ENCODE measurements at places on chromosomes 1 and 21.

DNA sequence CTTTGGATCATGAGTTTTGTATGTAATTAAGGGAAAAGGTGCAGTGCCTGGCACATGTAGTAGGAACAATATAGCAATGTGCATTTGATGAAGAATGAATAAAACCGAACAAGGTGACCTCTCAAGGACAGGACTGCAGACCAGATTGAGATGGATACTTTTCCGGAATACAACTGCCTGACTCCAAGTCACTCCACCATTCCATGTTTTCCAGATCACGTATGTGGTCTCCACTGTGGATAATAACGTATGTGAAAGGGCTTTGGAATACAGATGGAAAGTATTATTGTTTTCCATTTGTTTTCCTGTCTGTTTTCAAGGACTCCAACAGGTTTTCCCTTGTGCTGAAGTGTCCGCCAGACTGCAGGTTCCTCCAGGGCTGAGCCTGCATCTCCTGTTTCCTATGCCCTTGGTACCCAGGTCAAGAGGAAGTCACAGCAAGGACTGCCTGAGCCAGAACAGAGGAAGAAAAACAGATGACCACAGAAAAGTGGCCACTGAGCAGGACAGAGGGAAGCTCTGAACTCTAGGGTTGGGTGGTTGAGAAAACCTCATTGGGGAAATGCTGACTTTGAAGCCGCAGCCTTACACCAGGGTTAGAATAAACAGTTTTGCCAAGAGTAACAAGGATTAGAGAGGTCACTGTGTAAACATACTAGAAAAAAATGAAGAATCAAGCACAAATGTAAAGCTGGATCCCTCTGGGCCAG, 4.0 kb downstream of the CFAP45 start:
- DNase-seq: peak; percentile 32

DNA sequence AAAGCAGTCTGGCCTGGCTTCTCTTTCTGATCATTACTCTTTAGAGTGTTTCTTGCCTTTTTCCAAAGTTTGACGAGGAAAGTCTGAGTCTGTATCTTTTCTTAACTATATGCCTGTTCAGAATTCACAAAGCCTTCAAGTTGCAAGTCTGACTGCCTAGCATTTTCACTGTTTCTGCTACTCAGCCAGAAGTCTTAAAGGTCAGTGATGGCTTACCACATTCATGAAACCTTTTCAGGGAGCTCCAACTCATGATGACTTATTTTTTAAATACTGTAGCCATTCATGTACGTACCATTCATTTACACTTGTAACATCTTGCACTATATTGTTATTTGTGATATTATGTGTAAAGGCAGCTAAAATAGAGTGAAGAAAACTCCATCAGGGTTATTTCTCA, 58.2 kb downstream of the TNFSF4 start:
- no peak for DNase-seq

GRCh38 chr1:192418552-192419285, 101.9 kb downstream of the RGS21 start:
- peak; percentile 46 for DNase-seq

GRCh38 chr1:11516961-11517635, 38.1 kb downstream of the DISP3 start:
- DNase-seq: no peak

DNA sequence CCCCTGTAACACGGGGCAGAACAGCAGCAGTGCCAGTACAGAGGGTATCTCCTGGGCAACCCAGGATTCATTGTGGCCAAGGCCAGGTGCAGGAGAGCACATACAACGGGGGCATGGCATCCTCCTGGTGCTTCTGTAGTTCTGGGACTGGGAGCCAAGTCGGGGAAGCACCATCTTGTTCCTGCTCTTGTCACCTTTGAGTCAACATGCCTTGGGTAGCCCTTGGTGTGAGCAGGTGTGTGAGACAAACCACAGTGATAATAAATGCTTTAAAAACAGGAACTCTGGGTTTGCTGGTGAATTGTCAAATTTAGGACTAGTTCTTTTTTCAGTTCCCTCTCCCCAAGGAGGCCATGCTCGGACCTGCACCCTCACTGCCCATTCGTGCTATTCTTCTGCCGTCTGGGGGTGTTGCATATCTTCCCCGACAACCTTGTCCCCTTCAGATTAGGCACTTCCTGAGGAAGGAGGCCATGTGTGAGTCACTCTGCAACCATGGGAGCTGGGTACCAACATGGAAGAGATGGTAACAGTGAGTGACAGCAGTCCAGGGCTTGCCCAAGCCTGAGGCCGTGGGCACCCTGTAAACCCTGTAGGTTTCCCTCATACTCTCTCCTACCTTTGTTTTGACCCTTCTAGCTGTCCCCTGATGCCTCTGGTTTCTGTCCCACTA, 150.2 kb downstream of the GRIK3 start:
- no peak for DNase-seq

GRCh38 chr1:10623686-10624145, 149.0 kb downstream of the PEX14 start:
- DNase-seq: no peak

DNA sequence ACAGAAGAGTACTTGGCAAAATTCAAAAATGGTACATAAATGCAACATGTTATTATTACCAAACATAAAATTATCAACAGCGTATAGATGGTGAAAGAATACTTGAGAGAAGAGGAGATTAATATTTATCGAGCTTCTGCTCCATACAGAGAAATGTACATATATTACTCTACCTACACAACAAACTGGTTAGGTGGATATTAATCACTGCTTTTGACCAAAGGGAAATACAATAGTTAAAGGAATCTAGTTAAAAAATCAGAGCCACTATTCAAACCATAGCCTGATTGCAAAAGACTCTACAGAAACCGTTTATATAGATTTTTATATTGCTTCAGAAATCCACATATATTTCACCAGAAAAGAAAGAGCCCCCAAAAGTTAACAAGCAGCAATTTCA, 379.3 kb upstream of the PRMT6 start:
- DNase-seq: no peak

- no peak for DNase-seq
These were observed 64.6 kb upstream of the GPR153 start for GRCh38 chr1:6325482-6325881.

GRCh38 chr21:37095821-37096220, 22.8 kb downstream of the TTC3 start:
- no peak for DNase-seq

DNA sequence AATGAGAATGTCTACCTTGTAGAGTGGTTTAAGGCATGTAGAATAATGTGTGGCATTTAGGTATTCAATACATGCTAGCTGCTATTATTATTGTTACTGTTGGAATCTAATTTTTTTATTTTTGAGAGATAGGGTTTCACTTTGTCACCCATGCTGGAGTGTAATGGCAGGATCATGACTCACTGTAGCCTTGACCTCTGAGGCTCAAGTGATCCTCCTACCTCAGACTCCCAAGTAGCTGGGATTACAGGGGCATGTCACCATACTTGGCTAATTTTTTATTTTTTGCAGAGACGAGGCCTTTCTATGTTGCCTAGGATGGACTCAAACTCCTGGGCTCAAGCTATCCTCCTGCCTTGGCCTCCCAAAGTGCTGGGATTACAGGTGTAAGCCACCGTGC, 61.9 kb downstream of the EPB41 start:
- DNase-seq: no peak

DNA sequence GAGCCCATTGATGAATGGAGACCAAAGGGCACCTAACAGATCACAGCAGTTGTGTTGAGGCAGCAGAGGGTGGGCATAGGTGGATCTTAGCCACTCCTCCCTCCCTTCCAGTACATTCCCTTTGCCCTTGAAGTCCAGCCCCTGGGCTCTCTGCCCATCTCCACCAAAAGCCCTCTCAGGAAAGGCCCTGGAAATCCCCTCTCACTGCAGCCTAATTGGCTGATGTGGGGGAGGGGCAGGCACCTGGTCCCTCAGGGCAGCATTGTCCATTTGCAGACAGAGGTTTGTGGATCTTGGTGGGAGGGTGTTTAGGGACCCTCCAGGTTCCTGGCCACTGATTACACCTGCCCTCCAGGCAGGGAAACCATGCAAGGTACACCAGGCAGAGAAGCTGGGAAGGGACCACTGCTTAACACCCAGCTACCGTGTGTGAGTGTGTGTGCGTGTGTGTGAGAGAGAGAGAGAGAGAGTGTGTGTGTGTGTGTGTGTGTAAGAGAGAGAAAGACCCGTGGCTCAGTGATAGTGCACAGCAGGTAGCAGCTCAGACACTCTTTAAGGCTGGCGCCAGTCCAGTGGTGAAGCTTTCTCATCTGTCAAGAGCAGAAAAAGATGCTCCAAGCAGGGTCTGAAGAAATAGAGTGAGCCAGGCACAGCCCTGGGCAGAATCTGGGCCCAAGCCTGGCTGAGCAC, 71.1 kb downstream of the MATN1 start:
- no peak for DNase-seq

DNA sequence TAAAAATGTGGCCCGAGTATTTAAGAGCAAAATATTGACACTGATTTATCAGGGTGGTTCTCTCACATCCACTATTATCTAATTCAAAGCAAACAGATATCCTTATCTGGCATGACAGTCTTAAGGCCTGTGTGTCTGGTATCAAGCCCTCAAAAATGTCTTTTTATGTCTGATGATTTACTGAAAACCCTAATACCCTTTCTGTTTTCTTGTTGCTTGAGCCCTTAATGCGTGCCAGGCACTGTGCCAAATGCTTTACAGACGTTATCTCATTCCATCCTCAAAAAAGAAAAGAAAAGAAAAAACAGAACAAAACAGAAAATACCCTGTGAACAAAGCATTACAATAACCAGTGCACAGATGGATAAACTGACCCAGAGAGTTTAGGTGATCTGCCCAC, 5.7 kb downstream of the DUSP23 start:
- DNase-seq: no peak

DNA sequence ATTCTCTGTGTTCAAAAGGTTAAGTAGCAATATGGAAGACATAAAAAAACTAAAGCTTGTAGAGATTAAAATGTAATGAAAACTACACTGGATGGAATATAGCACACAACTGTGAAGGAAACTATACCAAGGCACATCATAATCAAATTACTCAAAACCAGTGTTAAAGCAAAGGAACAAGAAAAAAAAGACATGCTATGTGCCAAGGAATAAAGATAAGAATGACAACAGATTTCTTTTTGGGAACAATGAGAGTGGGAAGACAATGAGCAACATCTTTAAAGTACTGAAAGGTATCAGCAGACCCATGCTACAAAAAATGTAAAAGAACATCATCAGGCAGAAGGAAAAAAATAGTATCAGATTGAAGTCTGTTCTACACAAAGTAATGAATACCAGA, 157.8 kb downstream of the VPS13D start:
- DNase-seq: no peak

DNA sequence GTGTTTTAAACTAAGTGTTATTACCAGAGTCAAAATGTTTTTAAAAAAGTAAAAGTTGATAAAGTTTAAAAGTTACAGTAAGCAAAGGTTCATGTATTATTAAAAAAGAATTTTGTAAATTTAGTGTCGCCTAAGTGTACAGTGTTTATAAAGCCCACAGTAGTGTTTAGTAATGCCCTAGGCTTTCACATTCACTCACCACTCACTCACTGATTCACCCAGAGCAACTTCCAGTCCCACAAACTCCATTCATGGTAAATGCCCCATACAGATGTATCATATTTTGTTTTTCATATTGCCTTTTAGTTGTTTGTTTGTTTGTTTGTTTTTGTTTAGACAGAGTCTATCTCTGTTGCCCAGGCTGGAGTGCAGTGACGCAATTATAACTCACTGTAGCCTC, 353.8 kb upstream of the PTBP2 start:
- DNase-seq: no peak

DNA sequence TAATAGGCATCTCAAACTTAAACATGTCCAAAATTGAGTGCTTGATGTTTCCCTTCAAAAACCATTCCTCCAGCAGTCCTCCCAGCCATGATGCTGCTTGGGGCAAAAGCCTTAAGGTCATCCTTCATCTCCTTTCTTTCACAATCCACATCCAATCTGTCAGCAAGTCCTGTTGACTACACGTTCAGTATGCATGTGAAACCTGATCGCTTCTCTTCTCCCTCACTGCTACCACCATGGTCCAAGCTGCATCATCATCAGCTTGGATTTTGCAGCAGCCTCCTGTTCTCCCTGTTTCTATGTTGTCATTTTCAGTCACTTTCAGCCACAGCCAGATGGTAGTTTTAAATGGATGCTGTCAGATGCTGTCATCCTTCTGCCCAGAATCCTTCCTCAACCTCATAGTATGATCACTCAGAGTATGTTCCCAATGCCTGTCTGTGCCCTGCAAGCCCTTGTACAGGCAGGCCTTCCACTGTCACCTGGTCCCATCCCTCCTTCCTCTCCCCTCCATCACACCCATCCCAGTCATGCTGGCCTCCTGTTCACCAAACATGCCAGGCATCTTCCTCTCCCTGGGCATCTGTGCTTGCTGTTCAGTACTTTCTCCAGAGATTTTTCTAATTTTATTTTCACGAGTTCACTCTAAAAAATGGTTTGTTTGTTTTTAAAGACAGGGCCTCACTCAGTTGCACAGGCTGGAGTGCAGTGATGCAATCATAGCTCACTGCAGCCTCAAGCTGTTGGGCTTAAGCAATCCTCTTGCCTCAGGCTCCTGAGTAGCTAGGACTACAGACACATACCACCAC, 66.0 kb downstream of the SYDE2 start:
- peak; percentile 44 for DNase-seq

GRCh38 chr1:92480813-92481598, 5.7 kb downstream of the GFI1 start:
- DNase-seq: no peak

- no peak for DNase-seq
These were observed 934 bp downstream of the ASPM start for GRCh38 chr1:197145446-197146024.

DNA sequence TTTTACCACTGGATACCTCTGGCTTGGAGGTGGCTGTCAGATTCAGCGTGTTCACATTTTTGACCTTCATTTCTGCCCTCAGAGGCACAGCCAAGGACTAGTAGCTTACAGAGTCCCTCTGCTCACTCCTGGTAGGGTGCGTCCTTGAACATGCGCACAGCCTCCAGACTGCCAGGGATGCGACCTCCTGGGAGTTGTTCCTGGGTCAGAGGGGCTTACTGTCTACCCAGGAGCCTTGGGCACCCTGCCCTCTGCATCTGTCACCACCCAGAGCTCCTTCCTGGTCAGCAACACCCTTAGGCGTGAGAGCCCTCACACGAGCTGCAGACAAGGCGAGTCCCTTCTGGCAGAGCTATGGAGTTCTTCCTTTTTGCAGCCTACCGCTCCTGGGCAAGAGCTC, 1.7 kb downstream of the SLX9 start:
- DNase-seq: no peak

- DNase-seq: no peak
These were observed 55.3 kb upstream of the HNRNPU start for GRCh38 chr1:244919320-244920282.

- DNase-seq: no peak
These were observed 6.6 kb upstream of the NTPCR start for GRCh38 chr1:232943679-232944252.

DNA sequence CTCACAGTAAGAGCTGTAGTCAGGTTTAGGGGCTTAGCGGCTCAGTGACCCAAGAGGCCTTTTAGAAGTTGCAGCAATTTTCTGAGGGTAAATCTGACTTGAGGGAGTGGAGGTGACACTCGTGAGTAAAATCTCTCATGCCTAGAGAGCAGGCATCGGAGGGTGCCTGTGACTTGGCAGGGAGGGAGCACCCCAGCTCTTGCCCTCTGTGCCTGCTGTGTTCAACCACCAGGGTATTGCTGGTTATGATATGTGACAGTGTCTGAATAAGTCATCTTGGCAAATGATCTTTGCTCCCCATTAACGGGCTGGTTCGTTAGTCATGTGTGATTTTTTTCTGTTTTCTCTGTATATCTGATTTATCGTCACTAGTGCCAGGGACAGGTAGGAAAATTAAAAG, 5.9 kb downstream of the MAN1C1 start:
- DNase-seq: no peak
